CD4-positive, alpha-beta memory T cell (primary cell): ENCODE measurements at places on chromosomes 7 and 10. TPM values are rescaled to one million over a fixed set of nuclear protein-coding genes. Genes with fewer than 3 reads are reported as not detected.

SFXN4 gene
- 17.2 TPM for total RNA-seq

TFR2 gene
- 6.2 TPM for total RNA-seq

DNA sequence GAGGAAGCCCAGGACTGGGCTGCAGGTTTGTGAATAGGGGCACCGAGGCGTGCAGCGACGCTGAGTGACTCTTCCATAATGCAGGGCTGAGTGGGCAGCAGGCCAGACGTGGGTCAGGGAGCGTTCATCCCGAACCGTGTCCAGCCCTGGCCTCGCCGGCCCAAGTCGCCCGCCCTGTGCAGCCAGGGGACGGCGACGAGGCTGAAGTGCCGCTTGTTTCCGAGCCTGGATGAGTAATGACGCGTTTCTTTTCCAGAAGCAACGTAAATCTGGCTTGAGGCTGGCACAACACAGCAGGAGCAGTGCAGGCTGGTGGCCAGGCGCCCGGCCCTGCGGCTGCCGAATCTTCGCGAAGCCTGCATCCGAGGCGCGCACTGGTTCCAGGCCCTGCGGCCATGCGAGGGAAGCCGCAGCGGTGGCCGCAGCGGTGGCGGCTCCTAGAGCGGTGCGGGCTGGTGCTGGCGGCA, 74.0 kb upstream of the SEC61G start:
- no peak for DNase-seq

GRCh38 chr7:150994838-150995510, 4.2 kb downstream of the NOS3 start:
- peak; percentile 2 for DNase-seq

ASZ1 gene
- total RNA-seq: not detected

DNA sequence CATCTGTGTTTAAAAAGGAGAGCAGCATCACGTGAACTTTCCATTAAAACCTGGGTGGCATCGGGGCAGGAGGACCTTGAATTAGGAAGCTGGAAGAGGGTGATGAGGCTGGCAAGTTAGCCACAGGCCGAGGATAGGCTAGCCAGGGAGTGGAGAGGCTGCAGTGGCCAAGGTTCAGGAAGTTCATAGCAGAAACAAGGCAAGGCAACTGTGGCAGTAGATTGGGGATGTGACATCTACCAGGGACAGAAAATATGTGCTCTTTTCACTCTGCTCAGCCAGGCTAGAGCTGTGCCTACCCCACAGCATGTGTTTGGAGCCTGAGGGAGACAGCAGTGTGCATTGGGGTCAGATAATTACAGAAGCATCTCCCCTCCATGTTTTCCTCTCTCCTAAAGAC, 2.2 kb upstream of the INPP5F start:
- no peak for DNase-seq

DNA sequence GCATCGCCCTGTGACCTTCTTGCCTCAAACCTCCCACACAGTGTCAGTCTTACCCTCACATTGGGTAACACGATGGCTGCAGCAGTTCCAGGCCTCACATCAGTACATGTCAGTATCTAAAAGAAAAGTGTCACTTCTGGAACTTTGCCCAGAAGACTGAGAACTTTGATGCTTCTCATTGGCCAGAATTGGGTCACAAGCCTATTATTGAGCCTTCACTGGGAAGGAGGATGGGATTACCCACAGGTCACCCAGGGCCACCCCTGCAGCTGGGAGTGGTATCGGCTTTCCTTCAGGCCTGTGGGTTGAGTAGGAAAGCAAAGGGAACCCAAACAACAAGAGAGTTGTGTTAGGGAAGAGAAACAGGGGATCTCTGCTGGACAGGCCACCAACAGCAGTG, 111.5 kb downstream of the NPY start:
- no peak for DNase-seq

GRCh38 chr7:105376908-105377533, 11.7 kb downstream of the SRPK2 start:
- no peak for DNase-seq

GRCh38 chr10:130895161-130895560, 416.4 kb downstream of the TCERG1L start:
- no peak for DNase-seq

GTPBP10 gene
- 45.5 TPM for total RNA-seq

- DNase-seq: no peak
Observed at GRCh38 chr10:125116652-125117310, 43.6 kb downstream of the CTBP2 start.

DNA sequence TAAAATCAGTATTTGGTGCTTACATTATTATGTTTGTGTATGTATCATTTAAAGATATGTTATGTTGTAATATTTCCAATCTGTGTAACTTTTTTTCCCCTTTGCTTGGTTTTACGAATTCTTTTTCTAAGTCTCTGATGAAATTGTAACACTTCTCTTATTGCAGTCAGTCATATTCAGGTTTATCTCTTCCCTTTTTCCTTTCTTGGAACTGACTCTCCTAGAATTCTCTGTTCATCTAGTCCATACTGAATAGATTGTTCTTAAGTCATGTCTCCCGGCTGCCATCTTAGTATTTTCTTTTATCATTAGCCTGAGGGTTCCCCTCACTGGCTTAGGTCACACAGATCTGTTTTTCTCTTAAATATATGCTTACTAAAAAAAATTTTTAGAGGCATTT, 44.6 kb downstream of the PHTF2 start:
- no peak for DNase-seq

WBP1L gene
- 39.3 TPM for total RNA-seq

CRTAC1 gene
- not detected for total RNA-seq

GRCh38 chr10:123391275-123392028, 237.2 kb downstream of the BUB3 start:
- DNase-seq: no peak

C7orf33 gene
- not detected for total RNA-seq

CNPY1 gene
- total RNA-seq: not detected

FXYD4 gene
- total RNA-seq: not detected

GRCh38 chr10:12193193-12193592, 2.5 kb downstream of the NUDT5 start:
- DNase-seq: no peak
